GM23338 (cell line): ENCODE measurements at places on chromosomes 5 and 9. TPM values are rescaled to one million over a fixed set of nuclear protein-coding genes. Genes with fewer than 3 reads are reported as not detected.

DNA sequence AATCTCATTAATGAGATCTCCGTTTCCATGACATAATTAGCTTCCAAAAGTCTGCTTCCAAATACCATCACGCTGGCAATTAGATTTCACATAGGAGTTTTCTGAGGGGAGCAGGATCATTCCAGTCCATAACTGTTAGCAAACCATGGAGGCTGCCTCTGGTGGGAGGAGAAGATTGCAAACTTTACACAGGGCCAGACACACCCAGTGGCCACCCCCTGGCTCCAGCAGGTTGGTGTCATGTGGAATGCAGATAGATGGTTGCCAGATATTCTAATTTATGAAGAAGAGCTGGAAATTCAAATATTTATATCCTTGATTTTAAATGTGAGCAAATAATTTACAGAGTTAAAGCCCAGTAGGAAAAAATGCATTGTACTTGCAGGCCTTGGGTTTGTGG lies 164.2 kb downstream of the ICE1 start:
- DNase-seq, result no peak

The CTXN3 gene
- not detected in 2 replicates for total RNA-seq

- DNase-seq, result no peak
Measured at GRCh38 chr5:171242521-171242920, 66.5 kb upstream of the TLX3 start.

- no peak for DNase-seq
Measured at GRCh38 chr5:3801967-3802366, 206.3 kb downstream of the IRX1 start.

DNA sequence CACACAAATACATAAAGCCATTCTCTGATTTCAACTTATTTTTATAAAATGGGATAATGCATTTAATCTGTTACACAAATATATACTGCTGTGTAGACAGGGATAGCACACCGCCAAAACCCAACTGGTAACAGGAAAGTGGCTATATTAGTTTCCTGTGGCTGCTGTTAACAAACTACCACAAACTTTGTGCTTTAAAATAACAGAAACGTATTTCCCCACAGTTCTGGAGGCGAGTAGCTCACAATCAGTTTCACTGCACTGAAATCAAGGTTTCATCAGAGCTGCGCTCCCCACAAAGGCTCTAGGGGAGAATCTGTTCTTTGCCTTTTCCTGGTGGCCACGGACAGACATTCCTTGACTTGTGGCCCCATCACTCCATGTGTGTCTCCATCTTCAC lies 94.0 kb downstream of the MLLT3 start:
- DNase-seq, result no peak

GRCh38 chr5:156623381-156624040 lies 226.6 kb upstream of the PPP1R2B start:
- DNase-seq, result no peak

The LAMC3 gene
- 19.2 and 27.4 TPM in 2 replicates for total RNA-seq

DNA sequence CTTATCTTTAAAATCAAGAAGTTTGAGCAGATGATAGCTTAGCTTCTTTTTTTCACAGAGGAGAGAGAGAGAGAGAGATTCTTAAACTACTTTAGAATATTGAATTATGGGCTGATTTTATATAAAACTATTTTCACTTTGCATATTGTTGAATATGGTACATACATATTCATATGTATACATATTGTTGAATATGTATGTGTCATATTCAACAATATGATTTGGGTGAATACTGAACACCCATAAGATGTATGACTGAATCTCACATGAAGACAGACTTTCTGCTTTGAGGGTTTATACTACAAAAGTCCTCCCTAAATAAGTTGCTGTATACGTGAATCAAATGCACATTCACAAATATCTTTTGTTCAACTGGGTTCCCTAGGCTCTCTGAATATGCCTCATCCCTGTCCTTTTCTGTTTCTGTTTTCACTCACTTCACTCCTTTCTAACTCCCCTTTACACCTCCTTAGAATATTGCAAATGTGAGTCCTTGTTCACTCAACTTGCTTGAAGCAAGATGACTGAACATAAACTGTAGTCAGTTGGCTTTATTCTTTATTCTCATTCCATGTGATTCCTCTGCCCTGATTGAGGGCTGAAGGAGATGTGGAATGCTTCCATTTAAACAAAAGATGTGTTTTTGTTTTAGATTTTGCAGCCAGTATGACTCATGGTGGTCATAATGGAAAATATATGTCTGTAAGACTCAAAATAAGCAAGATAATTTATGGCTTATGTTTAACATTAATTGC lies 225.4 kb upstream of the DAB2 start:
- DNase-seq, result no peak

The ACOT12 gene
- 1.4 TPM in 1 of 2 replicates, not detected in the other for total RNA-seq

The ZNF618 gene
- 19.6 and 22.1 TPM in 2 replicates for total RNA-seq

- no peak for DNase-seq
Measured at GRCh38 chr9:86732514-86733171, 214.7 kb downstream of the GAS1 start.

The NDUFB6 gene
- 53.8 and 56.5 TPM in 2 replicates for total RNA-seq

DNA sequence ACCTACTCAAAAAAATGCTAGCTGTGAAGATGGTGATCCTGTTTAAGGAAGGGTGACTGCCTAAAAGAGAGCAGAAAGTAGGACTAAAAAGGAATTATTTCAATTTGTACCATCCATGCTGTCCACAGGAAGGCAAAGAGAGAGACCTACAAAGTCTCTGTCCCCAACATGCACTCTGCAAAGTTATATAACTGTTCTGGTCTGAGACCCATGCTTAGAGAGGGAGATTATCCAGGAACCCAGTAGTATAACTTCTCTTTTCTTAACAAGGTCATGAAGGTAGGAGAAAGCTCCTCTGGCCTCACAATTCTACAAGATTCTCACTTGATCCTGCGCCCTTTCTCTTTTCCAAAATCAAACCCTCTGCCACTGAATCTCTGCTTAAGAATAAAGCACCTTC lies 25.8 kb downstream of the SLC22A4 start:
- no peak for DNase-seq

DNA sequence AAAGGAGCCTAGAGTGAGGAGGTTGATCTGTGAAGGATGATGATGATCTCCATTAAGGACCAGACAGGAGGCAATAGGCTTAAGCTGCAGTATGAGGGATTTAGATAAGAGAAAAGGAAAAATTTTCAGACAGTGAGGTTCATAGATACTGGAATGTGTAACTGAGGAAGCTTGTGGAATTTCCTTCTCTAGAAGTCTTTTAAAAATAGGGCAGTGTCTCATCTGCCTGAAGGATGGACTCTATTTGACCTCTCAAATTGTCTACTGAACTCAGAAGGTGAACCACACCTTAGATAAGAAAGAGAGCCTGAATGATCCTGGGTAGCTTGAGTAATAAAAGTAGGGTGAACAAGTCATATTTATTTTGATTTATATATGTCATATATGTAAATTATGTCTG lies 148.2 kb upstream of the CDKN2B start:
- DNase-seq, result no peak

The IDNK gene
- total RNA-seq, result 0.21 TPM in 1 of 2 replicates, not detected in the other

The OTP gene
- total RNA-seq, result not detected in 2 replicates

- DNase-seq, result no peak
Measured at GRCh38 chr9:130112538-130113151, 58.9 kb downstream of the GPR107 start.

The GLRA1 gene
- total RNA-seq, result not detected in 2 replicates

DNA sequence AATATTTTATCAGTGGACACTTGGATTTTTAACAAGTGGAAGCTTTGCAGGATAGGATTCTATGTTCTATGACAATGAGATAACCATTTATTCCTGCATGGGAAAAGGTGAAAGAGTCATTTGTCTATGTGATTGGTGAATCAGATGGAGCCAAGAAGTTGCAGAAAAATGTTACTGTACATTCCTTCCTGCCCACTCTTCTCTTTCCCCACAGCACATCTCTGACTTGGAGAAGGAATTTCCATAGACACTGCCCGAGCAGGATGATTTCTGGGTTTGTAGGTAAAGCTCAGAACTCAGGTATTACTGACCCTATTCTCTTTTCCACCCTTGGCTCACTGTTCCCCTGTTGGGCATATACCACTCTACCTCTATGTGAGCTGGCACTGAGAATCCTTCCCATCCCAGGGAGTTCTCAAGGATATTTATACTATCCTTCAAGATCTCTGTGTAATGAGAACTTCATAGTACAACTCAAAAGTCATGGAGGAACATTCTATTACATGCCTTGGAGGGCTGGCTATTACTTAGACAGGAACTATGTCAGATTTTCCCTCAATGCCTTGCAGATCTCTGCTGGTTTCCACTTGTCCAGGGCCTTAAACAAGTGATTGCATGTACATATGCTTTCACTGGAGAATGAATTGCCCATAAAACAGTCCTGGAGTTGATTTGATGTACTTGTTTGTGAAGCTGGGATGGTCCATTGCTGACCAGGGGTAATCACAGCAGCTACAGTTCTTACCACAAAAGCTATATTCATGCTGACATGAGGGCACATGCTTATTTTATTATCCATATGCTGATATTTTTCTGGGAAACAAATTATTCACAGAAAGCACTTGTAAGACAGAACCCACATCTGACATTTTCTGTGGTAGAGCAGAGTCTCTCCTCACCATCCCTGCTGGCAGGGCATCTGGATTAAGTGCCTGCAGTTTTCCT lies 24.1 kb downstream of the SLC1A3 start:
- no peak for DNase-seq

The EIF4EBP3 gene
- 2.4 TPM in 1 of 2 replicates, not detected in the other for total RNA-seq

- DNase-seq, result no peak
Measured at GRCh38 chr5:114612406-114612805, 250.5 kb downstream of the KCNN2 start.

DNA sequence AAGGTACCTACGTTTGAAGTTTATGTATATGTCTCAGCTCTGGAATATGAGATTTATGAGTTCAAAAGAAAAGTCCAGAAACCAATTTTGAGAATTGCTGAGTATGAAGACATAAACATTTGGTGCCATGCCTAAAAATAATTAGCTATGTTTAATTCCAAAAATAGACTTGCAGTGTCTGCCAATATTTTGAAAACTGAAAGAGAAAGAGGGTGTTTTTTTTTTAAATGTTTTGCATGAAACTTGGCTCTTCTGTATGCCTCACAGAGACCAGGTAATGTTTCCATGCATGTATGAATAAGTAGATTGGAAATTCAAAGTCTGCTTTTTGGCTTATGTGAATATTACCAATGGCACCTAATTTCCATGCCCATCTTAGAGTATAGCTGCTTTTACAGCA lies 634.4 kb upstream of the C9orf72 start:
- DNase-seq, result no peak
